ENCODE measurements at places on chromosomes 1 and 21.

DNA sequence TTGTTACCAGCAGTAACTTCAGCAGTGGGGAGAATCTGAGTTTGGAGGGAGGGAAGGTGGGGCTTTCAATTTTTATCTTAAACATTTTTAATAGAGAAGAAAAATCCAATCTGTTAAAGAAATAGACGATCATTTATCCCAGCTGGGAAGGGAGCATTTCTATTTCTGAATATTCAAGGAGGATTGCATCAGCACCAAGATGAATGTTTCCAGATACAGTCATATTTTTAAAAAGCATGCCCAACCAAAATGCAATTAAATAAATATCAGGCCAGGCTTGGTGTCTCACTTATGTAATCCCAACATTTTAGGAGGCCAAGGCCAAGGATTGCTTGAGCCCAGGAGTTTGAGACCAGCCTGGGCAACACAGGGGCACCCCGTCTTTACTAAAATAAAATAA, 1.7 kb upstream of the ATP1A4 start:
- DNase-seq, result no peak

DNA sequence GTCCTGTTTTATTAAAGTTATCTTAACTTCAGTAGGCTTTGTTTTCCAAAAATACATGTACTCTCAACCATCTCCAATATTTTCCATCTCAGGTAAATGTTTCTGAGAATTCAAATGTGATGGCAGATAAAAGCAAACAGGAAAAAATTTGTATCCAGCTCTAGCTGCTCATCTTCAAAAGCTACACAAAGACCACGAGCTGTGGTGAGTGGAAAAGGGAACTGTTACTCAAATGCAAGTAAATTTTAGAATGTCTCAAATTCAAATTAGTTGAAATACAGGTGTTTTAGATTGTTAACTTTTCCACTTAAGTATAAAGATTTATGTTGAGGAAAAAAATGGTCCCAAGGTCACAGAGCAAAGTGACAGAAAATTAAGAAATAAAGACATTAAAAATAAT, 216.0 kb downstream of the SLC45A1 start:
- DNase-seq, result no peak

DNA sequence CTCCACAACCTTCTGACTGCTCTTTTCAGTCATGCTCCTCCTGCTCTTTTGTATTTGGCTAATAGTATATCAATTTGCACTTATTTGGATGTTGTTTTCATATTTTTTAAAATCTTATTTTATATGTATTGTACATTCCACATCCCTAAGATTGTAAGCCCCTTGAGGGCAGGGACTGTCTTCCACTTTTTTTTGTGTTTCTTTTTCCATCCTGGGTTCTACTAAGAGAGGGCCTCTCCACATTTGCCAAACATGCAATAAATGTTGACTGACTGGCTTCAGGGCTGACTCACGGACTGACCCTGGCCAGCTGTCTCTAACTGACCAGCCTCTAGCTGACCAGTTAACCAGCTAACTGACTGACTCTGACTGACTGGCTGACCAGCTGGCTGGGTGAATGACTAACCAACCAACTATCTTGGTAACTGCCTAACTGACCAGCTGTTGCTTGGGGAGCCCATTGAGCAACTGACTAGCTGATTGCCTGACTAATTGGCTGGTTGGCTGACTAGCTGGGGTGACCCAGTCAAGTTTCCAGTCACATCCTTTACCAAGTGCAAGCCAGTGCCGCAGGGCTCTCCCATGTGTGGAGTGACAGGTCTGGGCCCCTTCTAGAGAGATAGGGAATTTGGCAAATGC, 16.1 kb downstream of the CSF1 start:
- no peak for DNase-seq

- DNase-seq, result no peak
Measured at GRCh38 chr1:206866062-206866461, 639 bp downstream of the IL20 start.

DNA sequence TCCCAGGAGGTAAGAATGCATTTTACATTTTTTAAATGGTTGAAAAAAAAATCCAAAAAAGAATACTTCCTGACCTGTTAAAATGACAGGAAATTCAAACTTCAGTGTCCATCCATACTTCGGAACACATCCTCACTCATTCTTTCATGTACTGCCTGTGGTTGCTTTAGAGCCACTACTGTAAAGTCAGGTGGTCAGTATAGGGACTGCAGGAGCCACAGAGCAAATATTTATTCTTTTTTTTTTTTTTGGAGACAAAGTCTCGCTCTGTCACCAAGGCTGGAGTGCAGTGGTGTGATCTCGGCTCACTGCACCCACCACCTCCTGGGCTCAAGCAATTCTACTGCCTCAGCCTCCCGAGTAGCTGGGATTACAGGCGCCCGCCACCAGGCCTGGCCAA, 124.7 kb downstream of the CLIC6 start:
- DNase-seq, result no peak

GRCh38 chr1:155038602-155039307, 5.1 kb downstream of the DCST1 start:
- DNase-seq, result no peak

- DNase-seq, result no peak
Measured at GRCh38 chr1:204598319-204598969, 82.2 kb downstream of the MDM4 start.

- DNase-seq, result peak; percentile 33
Measured at GRCh38 chr1:209672705-209673630, 2.2 kb upstream of the G0S2 start.

DNA sequence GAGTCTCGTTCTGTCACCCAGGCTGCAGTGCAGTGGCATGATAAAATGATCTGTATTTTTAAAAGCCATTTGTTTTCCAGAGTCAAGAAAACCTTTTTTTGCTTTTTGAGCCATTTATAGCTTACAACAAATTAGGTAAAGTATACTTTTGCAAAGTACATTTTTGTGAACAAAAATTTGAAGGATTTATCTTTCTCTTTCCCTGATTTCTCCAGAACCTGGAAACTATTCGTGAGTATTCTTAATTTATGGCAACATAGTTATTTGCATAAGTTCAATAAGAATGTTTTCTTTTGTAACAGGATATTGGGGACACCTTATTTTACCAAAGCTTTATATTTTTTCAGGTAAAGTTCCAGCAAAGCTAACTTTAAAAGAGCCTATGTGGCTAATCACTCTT, 37.4 kb upstream of the SLC35F3 start:
- no peak for DNase-seq

- no peak for DNase-seq
Measured at GRCh38 chr1:219993554-219994433, 52.5 kb downstream of the EPRS1 start.

- no peak for DNase-seq
Measured at GRCh38 chr1:2363847-2364513, 27.4 kb downstream of the MORN1 start.

DNA sequence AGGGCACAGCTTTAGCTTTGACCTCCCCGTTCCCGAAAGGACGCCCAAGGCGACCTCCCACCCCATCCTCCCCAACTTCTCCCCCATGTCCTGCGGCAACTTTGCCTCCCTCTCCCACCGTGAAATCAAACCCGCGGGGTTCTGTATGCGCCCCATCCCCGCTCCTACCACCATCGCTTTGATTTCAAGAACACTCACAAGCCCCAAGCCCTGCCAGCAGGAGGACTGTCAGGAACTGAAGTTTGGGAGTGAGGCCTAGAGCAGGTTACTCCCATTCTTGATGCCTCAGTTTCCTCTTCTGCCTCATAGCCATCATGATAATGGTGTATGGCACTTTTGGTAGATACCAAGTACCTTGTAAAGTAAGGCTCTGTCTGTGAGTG, 2.3 kb downstream of the PTPRU start:
- DNase-seq, result no peak

DNA sequence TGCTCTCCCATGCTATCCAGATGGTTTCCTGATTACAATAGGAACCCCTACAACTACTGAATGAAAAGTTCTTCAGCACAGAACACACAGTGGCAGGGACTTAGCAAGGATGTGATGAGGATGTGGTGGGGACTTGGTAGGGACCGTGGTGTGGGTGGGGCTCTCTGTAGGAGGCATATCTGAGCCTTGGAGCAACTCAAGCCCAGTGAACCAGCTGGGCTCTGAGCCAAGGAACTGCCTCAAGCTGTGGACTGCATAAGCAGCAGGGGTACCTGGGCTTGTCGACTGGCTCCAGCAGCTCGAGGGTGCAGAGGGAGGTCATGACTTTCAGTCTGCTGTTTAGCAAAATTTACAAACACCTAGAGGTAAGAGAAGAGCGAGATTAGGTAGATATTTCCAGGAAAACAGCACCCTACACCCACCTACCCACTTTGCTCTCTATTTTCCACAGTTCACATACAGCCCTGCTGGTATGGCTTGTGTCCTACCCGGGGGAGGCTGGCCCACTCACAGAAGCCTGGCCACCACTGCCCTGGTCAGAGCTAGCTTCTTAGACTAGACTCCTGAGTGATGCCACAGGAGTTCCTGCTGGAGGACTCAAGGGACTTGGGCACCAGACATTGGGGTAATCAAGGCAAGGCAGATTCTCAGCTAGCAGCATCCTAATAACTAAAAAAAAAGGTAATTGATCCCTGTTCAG, 86.8 kb upstream of the GCLM start:
- DNase-seq, result no peak

- DNase-seq, result no peak
Measured at GRCh38 chr1:223188618-223189356, 45.7 kb upstream of the TLR5 start.

- no peak for DNase-seq
Measured at GRCh38 chr1:82073659-82074058, 272.9 kb downstream of the ADGRL2 start.

DNA sequence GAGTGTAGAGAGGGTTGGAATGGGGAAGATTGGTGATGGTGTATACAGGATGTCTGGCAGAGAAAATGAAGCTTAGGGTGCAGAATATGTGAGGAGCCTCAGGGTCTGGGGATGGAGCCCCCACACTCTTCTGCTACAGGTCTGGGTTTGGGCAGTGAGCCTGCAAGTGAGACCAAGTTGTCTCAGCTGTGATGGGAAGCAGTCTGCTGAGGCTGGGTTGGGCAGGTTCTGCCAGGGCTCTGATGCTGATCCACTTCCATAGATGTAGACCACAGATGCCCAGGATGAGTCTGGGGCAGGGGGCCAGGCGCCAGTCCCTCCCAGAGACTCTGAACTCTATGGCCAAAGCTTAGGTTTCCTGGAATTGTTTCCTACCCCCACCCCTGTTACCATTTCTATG, 516.9 kb downstream of the PTPRU start:
- DNase-seq, result no peak

DNA sequence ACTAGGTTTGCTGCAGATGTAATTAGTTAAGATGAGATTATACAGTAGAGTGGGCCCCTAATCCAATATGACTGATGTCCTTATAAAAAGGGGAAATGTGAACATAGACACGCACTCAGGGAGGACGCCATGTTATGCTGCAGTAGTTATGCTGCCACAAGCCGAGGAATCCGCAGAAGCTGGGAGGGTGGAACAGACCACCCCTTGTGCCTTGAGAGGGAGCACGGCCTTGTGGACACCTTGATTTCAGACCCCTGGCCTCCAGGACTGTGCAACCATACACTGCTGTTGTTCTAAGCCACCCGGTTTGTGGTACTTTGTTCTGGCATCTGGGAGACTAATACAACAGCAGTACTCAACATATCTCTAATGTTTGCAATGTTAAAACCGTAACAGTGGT, 57.9 kb upstream of the HIVEP3 start:
- DNase-seq, result no peak

DNA sequence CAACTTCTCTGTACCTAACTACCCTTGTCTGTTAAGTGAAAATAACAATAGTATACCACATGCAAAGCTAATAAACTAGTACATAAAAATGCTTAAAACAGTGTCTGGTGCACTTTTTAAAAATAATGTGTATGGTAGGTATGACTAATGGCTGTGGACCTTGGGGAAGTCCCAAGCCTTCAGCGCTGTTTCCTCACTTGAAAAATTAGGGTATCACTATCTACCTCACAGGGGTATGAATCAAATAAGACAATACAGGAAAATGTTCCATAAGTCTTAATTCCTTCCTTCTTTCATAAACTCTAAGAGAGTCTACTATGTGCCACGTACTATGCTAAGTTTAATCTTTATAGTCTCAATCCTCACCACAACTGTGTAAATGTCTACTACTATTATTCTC, 32.0 kb downstream of the EGLN1 start:
- DNase-seq, result no peak

- DNase-seq, result no peak
Measured at GRCh38 chr1:239125893-239126292, 260.5 kb upstream of the CHRM3 start.

GRCh38 chr21:17690078-17690494, 77.4 kb upstream of the BTG3 start:
- DNase-seq, result no peak

- no peak for DNase-seq
Measured at GRCh38 chr1:35795295-35795694, 12.5 kb upstream of the AGO4 start.

GRCh38 chr1:80250573-80251168, 1244.1 kb upstream of the ADGRL4 start:
- no peak for DNase-seq

DNA sequence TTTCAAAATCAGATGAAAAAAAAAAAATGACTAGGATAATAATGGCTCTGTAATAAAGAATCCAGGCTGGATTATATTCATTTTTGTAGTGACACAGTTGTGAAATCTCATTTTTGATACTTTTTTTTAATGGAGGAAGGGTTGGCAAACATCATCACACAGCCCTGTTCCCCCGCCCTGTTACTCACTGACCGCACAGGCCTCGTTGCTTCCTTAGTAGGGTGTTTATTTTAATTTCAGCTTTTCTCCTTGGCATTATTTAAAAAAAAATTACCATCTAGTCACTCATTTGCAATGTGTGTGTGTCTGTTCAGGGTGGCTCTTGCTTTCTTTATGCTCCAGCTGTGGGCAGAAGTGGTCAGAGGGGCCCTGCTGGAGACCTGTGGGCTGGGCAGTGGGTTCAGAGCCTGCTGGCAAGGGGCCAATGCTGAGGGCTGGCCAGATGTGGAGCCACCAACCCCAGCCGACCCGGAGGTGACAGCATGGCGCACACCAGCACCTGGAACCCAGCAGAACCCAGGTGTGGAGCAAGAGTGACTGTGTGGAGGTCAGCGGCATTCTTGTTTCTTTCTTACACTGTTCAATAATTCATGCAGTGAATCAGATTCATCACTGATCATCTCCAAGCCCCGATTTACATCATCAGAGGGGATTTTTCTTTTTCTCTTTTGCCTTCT, 44.6 kb downstream of the ZSCAN20 start:
- DNase-seq, result no peak

DNA sequence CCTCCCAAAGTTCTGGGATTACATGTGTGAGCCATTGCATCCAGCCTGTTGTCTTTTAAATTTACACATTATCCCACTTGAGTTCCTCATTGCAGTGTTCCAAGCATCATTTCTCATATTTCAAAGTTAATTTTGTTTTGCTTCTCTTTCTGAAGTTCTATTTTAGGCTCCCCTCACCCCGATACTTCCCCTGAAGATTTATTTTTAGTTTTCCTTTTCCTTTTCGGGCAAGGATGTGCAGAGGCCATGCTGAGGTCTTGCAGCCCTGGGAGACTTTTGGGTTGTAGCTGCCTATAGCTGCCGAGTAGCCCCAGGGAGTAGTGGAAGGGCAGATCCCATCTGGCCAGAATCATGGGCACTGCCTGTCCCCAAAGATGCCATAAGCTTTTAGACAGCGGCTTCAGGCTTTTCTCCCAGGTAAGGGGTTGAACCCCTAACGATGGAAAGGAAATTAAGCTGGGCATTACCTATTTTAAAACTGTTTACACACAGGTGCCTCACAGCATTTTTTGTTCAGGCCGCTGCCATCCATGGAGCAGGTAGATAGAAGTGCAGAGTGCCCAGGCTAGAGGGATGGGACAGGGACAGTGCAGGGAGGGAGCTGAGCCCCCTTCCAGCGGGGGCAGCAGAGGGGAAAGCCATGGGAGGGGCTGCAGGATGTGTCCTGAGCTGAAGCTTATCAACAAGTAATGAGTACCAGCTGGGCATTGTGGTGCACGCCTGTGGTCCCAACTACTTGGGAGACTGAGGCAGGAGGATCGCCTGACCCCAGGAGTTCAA, 15.9 kb downstream of the PSEN2 start:
- no peak for DNase-seq

Measured in stimulated activated CD4-positive, alpha-beta T cell treated with anti-CD3 and anti-CD28 coated beads, Interleukin-2, amount 100 ng/mL, for 48 hours (primary cell).